ENCODE measurements at places on chromosomes 2 and 18.

DNA sequence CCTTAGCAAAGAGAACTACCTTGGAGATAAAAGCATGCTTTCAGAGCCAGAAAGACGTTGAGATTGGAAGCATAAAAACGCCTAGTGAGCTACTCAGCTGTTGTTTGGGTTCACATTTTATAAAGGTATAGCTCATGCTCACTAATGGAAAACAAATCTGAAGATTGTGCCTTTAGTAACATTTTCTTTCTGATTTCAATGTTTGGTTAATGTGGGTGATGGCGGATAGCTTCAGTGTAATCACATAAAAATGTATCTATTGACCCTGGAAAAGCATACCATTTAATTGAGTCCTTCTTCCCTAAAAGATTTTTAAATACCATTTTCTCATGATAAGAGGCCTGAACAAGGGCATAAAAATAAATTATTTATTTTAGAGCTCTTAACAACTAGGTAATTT is 73.4 kb downstream of the DTNA start:
- DNase-seq: no peak

- no peak for DNase-seq
Observed at GRCh38 chr2:203105996-203106395, 91.3 kb downstream of the NBEAL1 start.

- no peak for DNase-seq
Observed at GRCh38 chr18:27004056-27004829, 138.7 kb upstream of the AQP4 start.

- no peak for DNase-seq
Observed at GRCh38 chr2:42060718-42061619, 13.1 kb downstream of the PKDCC start.

GRCh38 chr2:225027061-225027762 is 15.1 kb downstream of the DOCK10 start:
- no peak for DNase-seq

- peak; percentile 60 for DNase-seq
Observed at GRCh38 chr2:28566521-28567041, 70.7 kb downstream of the PLB1 start.
